ENCODE measurements at places on chromosomes 2 and 18. TPM values are rescaled to one million over a fixed set of nuclear protein-coding genes. Genes with fewer than 3 reads are reported as not detected.

The UGP2 gene
- 139 TPM for total RNA-seq

The ANKRD30B gene
- not detected for total RNA-seq

The CREB1 gene
- total RNA-seq: 101 TPM

The PLCL1 gene
- 1.3 TPM for total RNA-seq

The IL37 gene
- not detected for total RNA-seq

The RAPGEF4 gene
- 1.1 TPM for total RNA-seq

The EMX1 gene
- total RNA-seq: not detected

The IL36B gene
- total RNA-seq: not detected

The GREB1L gene
- not detected for total RNA-seq

The KANSL3 gene
- total RNA-seq: 63.8 TPM

The LDLRAD4 gene
- 44.3 TPM for total RNA-seq

The APCDD1 gene
- total RNA-seq: not detected

The TMEFF2 gene
- total RNA-seq: not detected

The SLC23A3 gene
- total RNA-seq: 4.4 TPM
